ENCODE measurements at places on chromosomes 4 and X.

DNA sequence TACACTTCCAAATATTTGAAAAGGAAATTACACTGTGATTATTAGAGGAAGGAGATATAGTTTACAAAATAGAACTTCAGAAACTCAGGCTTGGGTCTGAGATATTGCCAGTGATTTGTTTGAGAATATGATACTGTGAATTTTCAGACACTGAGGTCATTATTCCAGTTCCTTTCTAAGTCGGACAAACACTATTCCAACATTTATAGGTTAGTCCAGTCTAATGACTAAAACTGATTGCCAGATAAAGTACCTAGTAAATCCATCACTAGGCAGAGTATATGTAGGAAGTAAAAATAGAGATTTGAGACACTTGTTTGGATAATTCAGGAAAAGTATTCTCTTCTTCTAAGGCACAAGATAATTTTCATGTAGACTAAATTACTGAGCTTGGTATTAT lies 13.2 kb downstream of the MTTP start:
- no peak for DNase-seq

- no peak for DNase-seq
Observed at GRCh38 chr4:33711826-33712225, 2532.5 kb downstream of the ARAP2 start.

- DNase-seq: no peak
Observed at GRCh38 chr4:132818091-132818490, 331.0 kb upstream of the PCDH10 start.

DNA sequence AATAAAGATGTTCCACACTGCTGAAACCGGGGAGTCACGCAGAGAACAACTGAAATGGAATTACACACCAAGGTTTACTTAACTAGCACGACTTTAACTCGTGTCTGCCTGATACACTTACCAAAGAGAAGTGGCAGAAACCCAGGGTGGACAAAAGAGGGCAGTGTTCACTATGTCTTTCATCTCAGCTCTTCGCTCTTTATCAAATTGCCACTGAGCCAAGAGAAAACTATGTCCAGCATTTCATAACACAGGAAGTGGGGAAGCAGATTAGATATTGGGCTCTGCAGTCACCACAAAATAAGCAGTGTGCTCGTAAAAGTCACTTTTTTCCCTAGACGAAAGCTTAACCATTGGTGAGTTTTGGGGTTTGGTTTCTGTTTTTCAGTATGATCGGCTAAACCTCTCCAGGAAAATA lies 155.7 kb downstream of the CHIC2 start:
- DNase-seq: peak; percentile 84

DNA sequence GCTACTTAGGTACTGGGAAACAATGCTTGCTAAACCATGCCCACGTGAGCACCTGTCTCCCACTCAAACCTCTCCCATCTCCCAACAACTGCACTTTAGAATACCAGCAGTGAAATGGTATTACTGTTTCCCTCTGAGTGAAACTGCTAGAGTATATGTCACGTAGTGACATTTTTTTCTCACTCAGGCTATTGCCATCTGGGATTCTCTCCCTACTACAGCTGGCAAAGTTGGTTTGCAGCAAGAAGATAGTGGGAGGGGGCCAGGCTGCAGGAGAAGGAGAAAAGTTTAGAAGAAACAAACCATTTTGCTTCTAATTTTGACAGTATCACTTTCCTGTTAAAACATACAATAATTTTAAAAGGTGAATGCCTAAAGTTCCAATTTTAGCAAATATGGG lies 358.3 kb downstream of the MAPK10 start:
- no peak for DNase-seq

DNA sequence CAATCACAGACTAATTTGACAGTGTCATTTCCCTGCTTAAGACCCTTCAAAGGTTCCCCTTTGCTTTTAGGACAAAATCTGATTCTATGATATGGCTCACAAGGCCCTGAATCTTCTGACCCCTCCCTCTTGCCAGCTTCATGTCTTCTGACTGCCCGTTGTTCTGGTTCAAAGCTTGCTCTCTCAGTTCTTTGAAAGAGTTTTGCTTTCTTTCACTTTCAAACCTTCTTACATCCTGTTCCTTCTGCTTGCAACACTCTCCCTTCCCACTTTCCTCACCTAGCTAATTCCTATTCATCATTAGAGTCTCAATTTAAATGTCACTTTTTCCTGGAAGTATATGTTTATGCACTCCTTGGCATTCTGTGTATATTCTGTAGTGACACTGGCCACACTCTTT lies 299.2 kb downstream of the IDS start:
- no peak for DNase-seq

DNA sequence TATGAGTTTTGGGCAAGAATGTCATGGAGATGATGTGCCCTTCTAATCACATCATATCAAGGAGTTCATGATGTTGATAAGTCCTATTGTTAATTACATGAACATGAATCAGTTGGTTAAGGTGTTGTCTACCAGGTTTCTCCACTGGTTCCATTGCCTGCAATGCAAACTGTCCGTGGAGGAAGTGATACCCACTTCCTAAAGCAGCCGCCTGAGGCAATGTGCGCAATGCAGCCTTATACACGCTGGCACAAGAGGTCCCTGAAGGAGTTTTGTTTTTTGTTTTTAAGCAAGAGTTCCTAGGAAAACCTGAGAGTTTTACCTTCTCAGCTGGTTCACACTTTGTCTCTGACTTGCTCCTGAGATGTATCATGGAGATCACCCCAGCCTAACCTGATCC lies 5.9 kb upstream of the GPKOW start:
- peak; percentile 46 for DNase-seq

- DNase-seq: no peak
Observed at GRCh38 chrX:150941580-150941979, 41.6 kb upstream of the HMGB3 start.

DNA sequence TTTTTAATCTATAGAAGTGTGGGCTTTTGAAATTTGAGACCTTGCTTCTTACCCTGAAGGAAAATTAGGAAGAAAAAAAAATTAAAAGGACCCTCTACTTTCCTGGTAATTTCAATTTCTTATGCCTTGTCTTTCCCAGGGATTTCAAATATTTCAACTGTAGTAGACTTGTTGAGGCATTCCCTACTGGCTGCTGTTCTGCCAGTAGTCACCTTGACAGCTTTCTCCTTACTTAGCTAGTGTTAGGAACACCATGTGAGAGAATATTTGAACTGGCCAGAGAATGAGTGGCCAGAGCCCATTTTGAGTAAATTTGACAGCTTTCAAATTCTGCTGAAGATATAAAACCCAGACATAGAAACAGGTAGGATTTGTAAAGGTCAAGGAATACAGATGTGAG lies 24.0 kb upstream of the GBA3 start:
- no peak for DNase-seq

- DNase-seq: no peak
Observed at GRCh38 chrX:80317646-80318045, 102.6 kb upstream of the TENT5D start.

GRCh38 chrX:25755194-25755593 lies 382.9 kb upstream of the MAGEB18 start:
- no peak for DNase-seq

- DNase-seq: no peak
Observed at GRCh38 chrX:24190500-24191156, 41.1 kb downstream of the ZFX start.

DNA sequence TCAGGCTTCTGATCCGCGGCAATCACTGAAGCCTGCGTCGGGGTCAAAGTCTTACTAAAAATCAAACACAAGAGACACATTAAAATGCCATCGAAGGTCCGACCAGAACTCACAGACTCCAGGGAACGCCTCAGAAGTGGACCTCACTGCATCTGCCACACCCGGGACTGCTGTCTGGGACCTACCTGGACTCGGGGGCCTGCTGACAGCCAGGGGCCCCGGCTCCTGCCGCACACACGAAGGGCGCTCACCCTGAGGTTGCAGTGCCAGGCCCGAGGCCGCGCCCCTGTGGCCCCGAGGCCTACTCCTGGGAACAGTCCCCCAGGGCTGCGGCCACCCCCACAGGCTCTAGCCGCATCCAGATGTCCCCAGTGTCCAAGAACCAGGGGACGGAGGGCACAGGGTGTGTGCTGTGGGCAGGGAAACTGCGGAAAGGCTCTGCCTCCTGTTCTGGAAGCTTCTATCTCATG lies 7.4 kb downstream of the CTBP1 start:
- no peak for DNase-seq

- DNase-seq: no peak
Observed at GRCh38 chr4:176333076-176333475, 13.3 kb downstream of the SPCS3 start.

DNA sequence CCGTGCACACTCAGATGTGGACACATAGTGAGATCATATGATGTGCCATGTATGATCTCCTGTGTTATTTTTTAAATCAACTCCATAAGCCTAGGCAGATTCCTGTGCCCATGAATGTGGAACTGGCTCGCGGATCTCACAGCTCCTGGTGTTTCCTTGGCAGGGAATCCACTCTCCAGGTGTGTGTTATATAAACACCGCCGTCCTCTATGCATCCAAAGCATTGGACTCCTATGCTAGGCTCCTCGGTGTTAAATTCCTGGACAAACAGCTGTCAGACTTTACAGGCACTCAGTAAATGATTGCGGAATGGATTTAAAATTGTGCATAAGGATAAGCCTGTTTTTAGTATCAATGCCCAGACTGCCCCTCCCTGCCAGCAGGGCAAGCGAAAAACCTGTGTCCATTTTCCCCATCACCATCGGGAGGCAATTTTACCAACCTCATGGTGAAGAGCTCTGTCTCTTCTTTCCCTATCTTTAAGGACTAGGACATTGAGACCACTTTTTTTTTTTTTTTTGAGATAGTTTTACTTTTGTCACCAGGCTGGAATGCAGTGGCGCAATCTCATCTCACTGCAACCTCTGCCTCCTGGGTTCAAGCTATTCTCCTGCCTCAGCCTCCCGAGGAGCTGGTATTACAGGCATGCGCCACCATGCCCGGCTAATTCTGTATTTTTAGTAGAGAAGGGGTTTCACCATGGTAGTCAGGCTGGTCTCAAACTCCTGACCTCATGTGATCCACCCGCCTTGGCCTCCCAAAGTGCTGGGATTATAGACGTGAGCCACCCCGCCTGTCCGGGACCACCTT lies 23.6 kb upstream of the GPR78 start:
- DNase-seq: no peak

DNA sequence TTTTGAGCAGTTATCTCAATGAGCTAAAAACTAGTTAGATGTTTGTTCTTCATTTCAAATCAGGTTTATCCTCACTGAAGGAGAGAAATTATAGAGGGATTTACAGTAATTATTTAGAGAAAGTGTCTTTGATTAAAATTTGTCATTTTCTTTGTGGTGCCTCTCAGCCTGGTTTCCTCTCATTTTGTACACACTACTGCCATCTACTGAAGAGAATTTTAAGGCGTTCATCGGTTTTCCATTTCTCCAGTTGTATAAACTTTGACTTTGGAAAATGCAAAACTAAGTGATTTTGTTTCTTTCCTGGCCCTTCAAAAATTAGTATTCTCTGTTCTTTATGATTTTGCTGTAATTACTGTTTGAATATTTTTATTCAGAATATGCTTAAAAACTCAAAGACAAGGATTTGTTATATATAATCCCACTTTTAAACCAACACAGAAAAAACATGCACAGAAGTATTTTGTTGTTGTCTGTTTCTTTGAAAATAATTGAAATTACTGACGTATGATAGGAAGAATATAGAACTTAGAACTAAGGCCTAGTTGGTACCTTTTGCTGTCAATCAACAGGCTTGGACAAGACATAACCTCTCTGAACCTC lies 34.4 kb upstream of the ANXA3 start:
- DNase-seq: peak; percentile 52

DNA sequence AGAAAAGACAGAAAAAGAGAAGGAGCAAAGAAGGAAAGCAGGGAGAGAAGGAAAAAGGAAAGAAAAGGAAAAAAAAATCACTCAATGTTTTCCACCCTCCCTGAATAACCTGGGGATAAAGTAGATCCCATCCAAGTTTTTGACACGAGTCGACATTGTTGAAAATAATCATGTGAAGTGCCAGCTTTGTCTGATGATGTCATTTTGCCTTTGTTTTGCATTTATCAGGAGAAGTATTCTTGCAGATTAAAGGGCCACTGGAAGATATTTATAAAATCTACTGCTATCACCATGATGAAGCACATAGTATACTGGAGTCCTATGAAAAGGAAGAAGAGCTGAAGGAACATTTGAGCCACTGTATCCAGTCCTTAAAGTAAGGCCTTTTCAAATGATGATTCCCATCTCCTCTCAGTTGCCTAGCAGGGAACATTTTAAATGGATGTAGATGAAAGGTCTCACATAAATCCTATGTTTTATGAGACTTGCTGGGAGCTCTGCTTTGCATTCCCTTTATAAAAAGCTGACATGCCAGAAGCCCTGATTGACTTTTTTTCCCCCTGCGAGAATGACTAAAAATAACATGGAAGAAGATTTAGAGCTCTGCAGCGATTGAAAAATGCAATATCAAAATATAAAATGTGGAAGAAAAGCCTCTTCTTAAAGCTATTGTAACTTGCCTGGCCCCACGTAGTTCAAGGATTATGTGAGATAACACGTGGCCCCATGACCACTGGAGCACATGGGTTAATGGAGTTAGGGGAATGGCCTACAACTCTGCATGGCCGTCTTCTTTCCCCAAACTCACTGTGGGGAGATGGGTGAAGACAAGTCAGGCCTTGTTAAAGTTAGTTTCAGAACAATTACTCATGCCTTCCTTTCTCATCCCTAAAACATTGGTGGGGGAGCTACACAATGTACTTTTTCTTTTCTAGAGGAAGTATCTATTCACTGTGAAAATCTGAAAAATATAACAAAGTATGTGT lies 77.5 kb downstream of the INTS12 start:
- no peak for DNase-seq

GRCh38 chrX:143437439-143437838 lies 79.8 kb downstream of the SPANXN3 start:
- peak; percentile 25 for DNase-seq

- no peak for DNase-seq
Observed at GRCh38 chr4:38360201-38360600, 303.8 kb upstream of the KLF3 start.

DNA sequence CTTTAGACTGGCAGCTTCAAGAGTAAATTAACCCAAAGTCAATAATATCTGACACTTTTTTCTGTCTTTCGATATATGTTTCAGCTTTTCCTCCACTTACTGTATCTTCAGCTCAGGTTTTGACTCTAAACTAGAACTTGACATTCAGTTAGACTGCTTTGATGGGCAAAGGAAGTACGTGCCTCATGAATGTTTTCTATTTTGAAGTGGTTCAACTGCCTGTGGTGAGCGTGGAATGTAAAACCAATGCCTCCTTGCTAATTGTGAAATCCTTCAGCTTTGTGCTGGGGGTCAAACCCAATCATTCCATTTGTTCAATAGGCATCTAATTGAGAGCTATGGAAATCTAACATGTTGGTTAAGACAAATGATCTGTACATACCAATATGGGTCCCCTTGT lies 857.0 kb upstream of the HTR2C start:
- no peak for DNase-seq

GRCh38 chr4:101018836-101019235 lies 328.5 kb downstream of the PPP3CA start:
- DNase-seq: peak; percentile 11

DNA sequence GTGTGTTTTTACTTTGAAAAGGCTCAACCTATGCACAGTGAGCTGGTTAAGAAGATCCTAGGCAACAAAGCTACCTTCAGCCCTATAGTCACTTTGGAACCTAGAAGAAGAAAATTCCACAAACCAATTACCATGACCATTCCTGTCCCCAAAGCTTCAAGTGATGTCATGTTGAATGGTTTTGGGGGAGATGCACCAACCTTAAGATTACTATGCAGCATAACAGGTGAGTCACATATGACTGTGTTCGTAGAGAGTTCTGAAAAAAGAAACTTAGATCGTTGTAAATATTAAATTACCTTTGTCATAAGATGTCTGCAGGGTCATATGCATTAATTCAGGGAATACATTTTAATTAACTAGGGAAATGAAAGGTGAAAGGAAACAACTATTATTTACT lies 287.1 kb downstream of the ANK2 start:
- DNase-seq: no peak

Data from suppressor macrophage treated with lipopolysaccharide for 1 hour (primary cell).